ENCODE measurements at places on chromosomes 11 and 22.

DNA sequence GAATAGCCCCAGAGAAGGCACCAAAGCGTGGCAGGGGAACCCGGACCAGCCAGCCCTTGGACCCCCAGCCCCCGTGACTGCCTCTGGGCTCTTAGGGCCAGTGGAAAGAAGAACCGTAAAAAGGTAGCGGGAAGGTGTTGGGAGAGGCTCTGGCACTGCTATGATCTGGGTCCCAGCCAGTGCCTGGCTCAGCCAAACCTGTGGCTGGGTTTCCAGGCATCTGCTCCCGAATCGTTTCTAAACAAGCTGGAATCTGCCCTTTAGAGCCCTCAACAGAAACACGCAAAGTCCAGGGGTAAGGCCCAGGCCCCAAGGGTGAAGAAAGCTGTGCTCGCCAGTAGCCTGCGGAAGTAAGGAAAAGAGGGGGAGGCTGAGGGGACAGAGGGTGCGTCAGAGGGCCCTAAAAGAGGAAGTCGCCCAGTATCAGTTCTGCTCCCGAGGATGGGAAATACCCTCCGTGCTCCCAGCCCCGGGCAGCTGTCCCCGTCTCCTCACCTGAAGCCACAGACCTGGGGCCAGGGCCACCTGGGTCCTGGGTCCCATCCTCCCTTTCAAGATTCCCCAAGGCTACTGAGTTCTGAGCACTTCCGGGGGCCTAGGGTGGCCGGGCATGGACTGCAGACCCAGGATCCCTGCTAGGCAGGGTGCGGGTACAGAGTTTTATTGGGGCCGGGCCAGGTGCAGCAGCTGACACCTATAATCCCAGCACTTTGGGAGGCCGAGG lies 24.7 kb downstream of the IL10RA start:
- DNase-seq, result peak; percentile 98

- DNase-seq, result peak; percentile 85
These were observed 14.9 kb upstream of the SLC29A2 start for GRCh38 chr11:66386171-66387069.

- DNase-seq, result no peak
These were observed 29.7 kb downstream of the CACNG2 start for GRCh38 chr22:36673821-36674220.

DNA sequence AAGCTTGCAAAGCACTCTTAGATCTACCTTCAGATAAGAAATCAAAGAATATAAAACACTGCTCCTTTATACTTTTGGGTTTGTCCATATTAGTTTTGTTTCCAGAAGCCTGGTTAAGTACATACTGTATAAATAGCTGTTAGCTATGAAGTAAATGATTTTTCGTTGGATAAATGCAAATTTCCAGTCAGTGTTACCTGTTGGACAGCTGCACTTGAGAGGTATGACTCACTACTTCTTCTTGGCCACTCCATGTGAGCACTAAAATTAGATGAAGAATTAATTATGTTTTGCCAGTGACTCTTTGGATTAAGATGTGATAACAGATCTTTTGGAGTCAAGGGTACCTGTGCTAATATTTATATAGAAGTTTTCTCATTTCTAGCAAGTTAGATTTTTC lies 9.5 kb upstream of the TSG101 start:
- DNase-seq, result no peak

DNA sequence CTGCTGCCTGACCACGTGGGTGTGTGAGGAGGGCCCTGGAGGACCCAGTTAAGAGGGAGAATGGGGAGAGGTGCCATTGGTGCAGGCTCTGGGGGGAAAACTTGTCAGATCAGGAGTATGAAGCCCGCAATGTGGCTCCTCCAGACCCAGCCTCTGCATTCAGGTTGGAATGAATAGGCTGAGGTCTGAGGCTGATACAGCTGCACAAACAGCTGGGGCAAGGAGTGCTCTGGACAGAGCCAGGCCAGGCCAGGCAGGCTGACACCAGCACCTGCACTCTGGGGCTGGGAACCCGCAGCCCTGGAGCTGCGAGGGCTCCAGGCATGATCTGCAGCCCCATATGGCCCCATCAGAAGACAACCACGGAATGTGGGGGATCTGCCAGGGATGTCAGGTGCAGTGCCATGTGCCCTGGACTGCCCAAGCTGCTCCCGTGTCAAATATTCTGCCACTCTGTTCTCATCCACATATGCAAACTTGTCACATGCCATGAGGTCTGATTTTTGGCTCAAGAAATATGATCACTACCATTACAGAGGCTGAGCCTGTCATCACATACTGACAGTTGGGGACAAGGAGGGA lies 27.2 kb upstream of the KCNJ11 start:
- DNase-seq, result no peak

DNA sequence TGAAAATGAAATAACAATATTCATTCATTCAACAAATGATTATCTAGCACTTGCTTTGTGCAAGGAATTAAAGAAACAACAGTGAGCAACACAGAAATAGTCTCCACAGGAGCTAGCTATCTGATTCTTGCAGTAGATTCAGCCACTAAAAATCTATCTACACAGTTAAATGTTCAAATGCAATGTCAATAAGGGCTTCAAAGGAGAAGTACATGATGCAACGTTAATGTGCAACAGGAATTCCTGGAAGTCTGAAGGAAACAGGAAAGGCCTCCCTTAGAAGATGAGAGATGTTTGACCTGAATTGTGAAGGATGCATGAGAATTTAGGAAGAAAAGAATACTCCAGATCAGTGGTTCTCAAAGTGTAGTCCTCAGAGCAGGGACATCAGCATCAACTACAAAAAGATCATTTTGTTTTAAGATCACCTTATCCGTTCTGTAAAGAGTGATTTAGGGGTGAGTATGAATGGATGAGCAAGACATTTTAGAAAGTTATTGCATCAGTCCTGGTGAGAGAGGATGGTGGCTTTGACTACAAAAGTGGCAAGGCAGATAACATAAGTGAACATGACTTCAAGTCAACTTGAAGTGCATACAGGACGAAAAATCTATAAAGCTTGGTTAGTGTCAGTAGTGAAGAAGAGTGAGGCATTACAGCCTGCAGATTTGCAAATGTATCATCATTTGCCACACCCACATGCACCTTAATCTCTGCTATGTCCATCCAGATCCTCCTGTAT lies 96.0 kb downstream of the ETS1 start:
- no peak for DNase-seq

GRCh38 chr11:82194521-82194920 lies 539.1 kb downstream of the FAM181B start:
- DNase-seq, result no peak

DNA sequence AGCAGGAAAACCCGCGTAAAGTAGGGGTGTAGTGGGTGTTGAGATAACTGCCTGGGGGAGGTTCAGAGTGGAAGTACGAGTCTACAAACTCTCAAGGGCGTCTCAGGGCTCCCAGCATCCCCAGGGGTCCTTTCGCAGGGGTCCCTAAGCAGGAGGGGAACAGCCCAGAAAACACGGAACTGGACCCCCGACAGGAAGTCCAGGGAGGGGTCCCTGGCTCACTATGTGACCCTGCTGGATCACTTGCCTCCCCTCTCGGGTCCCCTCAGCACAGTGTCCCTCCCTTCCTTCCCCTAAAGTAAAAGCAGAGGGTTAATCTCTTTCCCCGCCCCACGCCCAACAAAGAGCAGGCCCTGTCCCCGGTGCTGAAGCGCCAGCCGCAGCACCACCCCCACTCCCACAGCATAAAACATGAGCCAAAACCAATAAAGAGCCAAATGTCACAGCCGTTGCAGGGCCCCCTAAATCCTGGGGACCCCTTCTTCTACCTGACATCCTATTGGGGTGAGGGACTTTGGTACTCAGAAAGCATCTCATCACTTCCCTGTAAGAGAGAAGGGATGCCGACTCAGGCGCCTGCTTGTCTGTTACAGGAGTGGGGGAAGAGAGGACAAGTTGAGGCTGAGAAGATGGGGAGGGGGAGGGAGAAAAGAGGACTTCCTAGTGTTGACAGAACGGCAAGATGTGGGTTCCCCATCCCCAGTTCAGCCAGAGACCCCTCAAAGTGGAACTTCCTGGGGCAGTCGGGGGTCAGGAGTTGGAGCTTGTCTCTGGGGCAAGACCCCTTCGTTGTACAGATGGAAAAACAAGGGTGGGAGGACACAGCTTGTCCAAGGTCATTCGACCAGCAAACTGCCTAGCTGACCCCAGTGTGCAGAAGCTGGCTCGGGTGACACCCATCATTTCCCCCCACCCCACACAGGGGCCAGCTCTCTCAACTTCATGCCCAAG lies 1.4 kb upstream of the NEFH start:
- DNase-seq, result no peak

- DNase-seq, result no peak
These were observed 123.5 kb downstream of the MPPED1 start for GRCh38 chr22:43535336-43535735.

- DNase-seq, result no peak
These were observed 51.4 kb downstream of the PISD start for GRCh38 chr22:31610611-31611010.

DNA sequence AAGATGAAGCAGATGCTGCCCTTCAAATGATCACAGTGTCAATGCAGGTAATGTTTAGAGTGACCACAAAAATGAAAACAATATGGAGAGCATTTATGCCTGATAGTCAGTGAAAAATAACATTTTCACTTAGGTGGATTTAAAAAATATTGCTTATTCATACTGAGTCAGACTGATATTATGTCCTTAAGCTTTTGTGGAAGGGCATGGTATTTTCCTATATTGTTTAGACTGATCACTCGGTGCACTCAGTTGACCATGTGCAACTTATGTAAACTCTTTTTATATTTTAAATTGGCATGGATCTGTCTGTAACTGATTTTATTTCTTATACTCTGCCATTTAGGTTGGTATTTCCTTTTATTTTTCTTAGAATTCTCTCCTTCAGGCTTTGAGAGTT lies 106.6 kb downstream of the DYNC2H1 start:
- DNase-seq, result no peak

DNA sequence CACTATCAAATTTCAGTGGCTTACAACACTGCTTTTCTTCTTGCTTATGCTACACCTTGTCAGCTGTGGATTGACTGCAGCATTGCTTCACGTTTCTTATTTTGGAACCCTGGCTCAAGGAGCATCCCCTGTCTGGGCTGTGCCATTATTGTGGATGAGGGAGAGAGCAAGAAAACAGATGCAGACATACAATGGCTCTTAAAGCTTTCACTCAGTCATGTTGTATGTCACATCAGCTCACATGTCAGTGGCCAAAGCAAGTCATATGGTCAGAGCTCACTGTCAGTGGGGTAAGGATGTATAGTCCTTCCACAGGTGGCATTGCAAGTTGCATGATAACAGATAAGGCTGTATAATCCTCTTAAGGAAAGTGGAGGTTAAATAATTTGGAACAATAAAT lies 10.0 kb downstream of the ARHGEF12 start:
- no peak for DNase-seq

DNA sequence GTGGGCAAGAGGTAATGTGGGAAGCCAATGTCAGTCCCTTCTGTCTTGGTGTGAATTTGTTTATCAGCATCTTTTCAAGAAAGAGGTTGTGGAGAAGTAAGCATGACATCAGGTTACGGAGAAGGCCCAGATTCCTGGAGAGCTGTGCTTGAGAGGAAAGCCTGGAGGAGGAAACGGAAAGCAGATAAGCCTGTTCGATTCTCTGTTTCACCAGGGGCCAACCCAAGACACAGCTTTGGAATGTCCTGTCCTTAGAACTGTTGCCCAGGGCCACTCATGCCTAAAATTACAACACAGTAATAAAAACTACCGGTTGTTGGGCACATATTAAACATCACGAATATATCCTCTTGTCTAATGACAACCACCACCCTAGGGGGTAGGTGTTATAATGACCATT lies 148.5 kb downstream of the NAV2 start:
- DNase-seq, result no peak

DNA sequence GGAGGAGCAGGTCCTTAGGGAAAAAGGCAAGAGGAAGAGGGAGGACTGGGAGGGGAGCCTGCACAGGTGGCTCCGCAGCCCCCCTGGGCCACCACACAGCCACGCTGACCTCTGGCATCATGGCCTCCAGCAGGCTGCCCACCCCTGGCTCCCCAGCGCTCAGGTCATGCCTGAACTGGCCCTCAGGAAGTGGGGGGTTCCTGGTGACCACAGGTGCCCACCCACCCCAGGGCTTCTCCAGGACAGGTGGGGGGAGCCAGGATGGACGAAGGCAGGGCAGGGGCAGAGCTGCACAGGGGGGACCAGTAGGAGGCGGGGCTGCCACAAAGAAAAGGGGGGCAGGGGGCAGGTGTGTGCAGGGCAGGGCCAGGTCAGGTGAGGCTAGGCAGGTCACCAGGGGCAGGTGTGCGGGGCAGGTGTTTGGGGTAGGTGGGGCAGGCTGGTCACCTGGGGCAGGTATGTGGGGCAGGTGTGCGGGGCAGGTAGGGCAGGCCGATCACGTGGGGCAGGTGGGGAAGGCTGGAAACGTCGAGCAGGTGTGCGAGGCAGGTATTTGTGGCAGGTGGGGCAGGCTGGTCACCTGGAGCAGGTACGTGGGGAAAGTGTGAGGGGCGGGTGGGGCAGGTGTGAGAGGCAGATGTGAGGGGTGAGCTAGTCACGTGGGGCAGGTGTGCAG lies 997 bp downstream of the DEAF1 start:
- DNase-seq, result no peak

DNA sequence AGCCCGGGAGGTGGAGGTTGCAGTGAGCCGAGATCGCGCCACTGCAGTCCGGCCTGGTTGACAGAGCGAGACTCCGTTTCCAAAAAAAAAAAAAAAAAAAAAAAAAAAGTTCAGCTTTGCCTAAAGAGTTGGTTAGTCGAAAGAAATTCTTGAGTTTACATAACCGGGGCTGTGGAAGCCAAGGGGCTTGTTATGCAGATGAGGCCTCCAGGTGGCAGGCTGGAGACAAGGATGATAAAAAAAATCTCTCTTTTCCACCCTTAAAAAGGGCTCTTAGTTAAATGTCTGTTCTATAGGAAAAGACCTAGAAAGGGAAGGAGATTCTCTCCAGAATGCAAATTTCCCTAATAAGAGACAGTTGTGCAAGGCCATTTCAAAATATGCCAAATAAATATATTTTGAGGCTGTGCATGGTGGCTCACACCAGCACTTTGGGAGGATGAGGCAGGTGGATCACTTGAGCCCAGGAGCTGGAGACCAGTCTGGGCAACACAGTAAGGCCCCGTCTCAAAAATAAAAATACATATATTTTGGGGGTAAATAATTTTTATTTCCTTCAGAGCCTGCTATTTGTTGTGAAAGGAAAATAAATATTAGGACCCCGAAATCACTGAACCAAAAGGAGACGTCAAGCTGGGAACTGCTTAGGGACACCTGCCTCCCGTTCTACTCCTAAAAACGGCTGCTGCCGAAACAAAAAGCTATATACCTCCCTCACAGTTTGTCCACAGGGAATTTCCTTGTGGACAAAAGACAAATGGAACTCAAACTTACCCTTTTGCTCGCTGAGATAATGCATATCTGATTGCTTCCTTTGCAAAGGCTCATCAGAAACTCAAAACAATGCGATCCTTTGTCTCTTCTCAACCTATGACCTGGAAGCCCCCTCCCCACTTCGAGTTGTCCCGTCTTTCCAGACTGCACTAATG lies 2.4 kb upstream of the IFITM2 start:
- DNase-seq, result peak; percentile 59

DNA sequence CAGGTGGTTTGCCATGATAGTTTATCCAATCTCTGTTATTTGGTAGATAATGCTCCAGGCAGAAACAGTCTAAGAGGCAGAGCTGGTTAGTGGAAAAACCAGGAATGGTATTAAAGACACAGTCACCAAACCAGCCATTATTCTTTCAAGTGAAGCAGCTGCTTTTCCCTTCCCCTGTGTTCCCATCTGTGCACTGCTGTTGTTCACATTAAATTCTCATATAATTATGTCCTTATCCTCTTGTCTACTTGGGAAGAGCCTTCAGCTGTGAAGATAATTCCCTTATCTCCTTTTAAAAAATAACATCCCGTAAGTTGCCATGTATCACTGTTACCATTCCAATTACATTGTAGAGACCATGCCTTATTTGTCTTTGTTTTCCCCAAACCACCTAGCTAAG lies 5.2 kb upstream of the TBCEL start:
- DNase-seq, result no peak

- DNase-seq, result peak; percentile 26
These were observed 62.4 kb upstream of the BMAL1 start for GRCh38 chr11:13215149-13215548.

Data from inflammatory macrophage treated with lipopolysaccharide for 4 hours (primary cell).